ENCODE measurements at places on chromosomes 16 and 17.

- DNase-seq: no peak
These were observed 42.1 kb downstream of the USP31 start for GRCh38 chr16:23107117-23107516.

DNA sequence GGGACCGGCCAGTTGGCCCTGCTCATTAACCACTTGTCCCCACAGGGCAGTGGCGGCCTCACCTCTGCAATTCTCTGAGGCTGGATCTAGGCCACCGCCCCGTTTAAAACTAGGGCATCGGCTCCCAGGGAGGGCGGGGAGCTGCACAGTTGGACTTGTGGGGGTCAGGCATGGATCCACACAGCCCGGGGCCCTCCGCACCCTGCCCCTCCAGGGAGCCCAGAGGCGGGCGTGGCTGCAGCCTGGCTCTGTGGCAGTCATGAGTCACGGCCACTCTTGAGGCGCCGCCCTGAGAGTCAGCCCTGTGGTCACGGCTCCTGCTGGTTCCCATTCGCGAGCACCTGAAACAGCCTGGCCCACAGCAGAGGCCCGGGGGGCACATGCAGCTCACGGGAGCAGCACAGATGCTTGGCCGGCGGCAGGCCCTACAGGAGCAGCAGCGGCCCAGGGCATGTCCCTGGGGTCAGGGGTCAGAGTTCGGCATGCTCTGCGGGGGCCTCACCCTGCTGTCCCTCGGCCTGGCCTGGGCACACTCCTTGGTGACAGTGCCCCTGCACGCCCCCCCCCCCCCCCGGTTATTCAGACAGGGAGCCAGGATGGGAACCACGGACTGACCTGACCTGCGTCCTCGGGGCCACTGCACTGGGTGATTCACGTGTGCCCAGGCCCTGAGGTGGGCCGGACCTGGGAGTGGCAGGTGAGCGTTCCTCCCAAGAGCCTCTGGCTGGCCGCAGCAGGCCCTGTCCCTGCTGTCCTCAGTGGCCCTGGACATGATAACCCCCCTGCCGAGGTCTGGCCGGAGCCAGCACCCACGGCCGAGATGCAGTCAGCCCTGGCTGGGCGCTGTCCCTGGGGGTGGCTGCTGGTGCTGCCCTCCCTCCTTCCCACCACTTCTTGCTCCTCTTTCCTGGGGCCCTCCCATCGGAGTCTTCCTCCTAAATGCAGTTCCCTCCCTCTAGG lies 8.2 kb downstream of the CAPN15 start:
- DNase-seq: no peak

- DNase-seq: no peak
These were observed 106.6 kb downstream of the N4BP1 start for GRCh38 chr16:48503336-48503735.

DNA sequence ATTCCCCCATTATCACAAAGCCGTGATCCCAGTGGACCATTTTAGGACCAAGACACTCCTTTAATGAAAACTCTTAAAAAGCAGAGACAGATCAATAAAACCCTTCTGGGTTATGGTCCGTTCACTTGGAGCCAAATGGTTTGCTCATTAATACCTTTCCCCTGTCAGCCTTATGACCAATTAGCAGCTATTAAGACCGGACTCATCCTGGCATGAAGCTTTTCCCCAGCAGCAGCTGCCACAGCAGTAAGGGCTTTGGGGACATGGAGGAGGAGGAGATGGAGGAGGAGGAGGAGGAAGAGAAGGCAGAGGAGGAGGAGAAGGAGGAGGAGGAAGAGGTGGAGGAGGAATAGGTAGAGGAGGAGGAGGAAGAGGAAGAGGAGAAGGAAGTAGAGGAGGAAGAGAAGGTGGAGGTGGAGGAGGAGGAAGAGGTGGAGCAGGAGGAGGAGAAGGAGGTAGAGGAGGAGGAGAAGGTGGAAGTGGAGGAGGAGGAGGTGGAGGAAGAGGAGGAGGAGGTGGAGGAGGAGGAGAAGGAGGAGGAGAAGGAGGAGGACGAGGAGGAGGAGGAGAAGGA lies 50.1 kb upstream of the IRX3 start:
- no peak for DNase-seq

GRCh38 chr16:3519581-3519980 lies 18.8 kb downstream of the CLUAP1 start:
- DNase-seq: no peak

DNA sequence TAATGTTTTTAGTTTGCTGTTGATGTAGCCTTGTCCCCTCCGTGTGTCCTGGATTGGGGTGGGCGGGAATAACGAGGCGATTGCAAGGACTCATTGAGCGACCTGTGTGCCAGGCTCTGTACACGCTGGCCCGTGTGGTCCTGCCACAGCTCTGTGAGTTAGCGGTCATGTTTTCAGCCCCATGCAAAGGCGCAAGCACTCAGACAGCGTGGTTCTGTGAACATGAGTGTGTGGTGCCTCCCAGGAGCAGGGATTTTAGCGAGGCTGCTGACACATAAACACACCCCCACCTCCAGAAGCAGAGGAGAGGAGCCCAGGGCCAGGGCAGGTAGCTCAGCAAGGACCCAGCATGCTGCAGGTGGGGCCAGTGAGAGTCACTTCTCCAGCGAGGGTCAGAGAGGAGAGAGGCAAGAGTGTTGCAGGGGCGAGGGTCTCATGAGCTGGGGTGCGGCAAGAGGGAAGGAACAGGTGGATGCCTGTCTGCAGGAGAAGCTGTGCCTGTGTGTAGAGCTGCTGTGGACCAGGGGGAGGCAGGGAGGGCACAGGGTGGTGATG lies 115.3 kb downstream of the OR1D5 start:
- DNase-seq: no peak

- DNase-seq: no peak
These were observed 442 bp downstream of the ABCC3 start for GRCh38 chr17:50634915-50635731.

DNA sequence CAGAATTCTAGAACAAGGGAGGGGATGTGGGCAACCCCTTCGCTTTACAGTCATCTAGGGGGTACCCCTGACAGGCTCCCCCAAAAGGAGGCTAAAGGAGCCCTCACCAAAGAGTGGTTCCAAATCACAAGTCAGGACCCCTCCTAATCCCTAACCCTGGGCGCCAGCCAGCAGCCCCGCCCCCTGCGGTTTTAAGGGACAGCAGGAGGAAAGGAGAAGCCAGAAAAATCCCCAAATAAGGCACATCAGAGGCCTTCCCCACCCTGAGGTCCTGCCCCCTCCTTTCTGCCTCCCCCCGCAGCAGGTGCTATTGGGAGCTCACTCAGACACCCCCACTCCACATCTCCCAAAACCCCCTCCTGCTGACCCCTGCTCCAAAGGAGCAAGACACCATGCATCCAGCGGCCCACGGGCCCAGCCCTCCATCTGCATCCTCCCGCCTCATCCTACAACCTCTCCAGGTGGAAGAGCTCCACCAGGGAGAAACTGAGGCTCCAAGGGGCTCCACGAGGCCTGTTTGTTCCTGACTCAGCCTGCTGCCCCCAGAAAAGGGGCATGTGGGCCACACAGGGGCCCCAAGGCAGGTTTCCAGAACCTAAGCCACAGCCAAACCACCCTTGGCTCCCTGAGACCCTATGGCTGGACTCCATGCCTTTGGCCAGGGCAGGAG lies 93.5 kb downstream of the GOSR1 start:
- no peak for DNase-seq

DNA sequence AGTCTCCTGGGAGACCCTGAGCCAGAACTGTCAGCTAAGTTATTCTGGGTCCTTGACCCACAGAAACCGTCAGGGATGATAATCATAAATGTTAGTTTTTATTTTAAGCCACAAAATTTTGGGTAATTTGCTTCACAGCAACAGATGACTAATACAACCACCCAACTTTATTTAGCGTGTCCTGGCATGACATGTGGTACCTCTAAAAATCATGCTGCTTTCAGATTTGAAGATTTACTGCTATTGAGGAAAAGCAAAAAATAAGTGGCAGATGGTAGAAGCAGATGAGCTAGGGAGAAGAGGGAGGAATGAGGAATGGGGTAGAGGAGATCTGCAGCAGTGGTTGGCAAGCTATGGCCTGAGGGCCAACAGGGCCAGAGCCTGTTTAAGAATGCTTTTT lies 90.4 kb downstream of the TMEM100 start:
- DNase-seq: no peak

DNA sequence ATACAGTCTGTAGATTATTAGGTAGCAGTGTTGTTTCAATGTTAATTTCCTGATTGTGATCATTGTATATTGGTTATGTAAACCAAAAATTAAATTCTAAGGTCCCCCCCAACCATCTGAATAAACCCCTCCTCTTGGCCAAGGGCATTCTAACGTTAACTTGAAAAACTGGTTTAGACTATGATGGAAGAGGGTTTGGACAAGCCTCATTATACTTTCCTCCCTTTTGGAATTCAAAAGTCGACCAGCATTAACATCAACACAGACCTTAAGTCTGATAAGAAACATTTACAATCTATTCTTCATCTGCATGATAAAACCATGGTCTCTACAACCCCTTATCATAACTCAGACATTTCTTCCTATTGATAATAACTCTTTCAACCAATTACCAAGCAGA lies 20.6 kb upstream of the KIFC3 start:
- no peak for DNase-seq

DNA sequence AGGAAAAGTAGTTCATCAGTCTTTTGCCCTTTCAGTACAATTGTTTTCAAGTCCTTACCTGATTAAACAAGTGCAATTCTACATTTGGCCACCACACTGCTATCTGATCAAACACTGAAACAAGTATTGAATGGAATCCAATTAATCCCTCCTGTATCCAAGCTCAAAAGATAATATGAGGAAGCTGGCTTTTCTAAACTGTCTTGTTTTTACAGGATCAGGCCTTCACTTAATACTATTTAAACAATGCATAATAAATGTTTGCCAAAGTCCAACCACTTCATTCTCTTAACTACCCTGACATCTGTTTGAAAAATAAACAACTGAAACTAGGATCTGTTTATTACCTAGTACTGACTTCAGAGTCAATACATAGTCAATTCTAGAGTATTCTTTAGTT lies 131.6 kb downstream of the MRTFB start:
- DNase-seq: no peak

DNA sequence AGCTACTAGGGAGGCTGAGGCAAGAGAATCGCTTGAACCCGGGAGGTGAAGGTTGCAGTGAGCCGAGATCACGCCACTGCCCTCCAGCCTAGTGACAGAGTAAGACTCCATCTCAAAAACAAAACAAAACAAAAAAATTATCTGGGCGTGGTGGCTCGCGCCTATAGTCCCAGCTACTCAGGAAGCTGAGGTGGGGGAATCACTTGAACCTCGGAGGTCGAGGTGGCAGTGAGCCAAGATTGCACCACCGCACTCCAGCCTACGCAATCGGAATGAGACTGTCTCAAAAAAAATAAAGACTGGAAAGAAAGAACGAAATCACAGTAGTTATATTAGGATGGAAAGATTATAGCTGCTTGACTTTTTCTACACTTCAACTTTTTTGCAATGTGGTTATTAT lies 18.9 kb downstream of the COG1 start:
- DNase-seq: peak; percentile 72

- no peak for DNase-seq
These were observed 3.2 kb downstream of the OR2C1 start for GRCh38 chr16:3358871-3359270.

DNA sequence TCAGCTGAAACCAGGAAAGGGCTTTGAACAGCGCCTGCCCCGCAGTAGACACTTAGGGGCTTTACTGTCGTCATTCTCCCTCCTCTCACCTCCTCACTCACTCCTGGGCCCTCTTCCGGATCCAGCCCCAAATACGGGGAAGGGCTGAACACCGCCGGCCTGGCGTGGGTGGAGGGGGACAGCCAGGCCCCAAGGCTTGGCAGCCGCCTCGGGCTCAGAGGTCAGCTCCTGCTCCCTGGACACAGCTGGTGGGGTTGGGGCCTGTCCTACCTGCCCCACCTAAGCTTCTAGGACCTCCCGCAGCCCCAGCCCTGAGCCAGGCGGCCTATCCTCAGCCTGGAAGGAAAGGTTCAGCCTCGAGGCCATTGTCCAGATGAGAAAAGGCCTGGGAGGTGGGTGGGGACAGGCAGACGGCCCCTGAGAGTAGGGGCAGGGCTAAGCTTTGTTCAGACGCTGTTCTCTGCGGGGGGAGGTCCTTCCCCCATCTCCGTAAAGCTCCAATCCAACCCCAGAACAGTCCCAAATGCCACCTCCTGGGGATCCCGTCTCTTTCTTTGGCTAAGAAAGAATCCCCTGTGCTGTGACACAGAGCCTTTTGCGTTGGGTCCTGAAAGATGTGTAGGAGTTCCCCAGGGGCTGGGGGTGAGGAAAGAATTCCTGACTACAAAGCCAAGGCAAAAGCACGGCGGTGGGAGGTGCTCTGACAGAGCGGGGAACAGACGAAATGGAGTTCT lies 881 bp upstream of the LLGL1 start:
- no peak for DNase-seq

GRCh38 chr16:4026854-4027253 lies 89.4 kb downstream of the ADCY9 start:
- no peak for DNase-seq

DNA sequence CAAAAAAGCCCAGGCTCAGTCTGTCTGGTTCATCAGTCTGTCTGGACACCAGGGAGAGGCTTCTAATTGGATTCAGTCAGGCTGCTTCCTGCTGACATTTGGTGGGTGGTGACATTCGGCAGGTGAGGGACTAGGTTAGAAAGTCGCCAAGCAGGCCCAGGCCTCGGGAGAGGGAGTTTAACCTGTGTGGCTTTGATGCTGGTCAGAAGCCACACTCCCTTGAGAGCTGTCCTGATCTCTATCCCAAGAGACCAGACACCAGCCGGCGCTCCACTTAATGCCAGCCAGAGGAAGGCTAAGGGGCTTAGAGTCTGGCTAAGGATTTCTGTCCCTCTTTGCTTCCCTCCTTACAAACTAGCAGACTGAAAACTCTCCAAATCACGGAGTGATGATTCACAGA lies 135.0 kb downstream of the GSG1L start:
- no peak for DNase-seq

DNA sequence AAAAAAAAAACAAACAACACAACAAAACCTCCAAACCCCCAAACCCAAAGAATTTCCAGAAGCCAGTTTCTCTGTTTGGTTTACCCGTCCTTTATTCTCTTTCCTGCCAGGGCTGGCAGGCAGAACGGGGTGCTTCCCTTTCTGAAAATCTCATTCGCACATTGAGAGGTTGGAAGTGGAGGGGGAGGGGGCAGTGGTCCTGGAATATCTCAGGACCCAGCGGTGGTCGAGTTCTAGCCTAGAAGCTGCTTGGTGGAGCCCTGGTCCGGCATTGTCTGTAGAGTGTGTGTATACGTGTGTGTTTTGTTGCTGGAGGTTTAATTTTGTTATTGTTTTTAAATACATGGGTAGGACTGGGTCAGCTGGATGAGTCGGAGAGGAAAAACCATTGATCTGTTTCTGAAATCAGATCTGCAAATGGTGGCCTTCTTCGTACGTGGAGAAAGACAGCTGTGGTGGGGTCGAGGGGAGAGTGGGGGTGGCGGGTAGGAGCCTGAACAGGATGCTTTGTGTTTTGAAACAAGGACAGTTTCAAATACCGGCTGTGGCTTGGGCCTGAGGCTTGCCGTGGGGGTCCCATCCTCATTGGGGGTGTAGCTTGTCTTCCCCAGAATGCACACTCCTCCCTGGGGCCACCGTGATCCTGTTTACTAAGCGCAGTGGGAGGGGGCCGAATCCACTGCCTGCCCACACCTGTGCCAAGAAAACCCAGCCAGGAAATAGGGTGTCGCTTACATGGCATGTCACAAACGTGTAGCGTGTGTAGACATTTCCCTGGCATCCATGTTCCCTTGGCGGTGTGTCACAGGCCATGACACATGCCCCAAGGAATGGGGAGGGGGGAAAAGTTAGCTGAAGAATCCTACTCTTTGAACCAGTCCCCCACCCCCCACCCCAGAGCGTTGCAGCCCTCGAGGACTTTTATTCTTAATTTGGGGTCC lies 1.6 kb downstream of the CMIP start:
- DNase-seq: peak; percentile 19

All from T-cell (primary cell).